ENCODE measurements at places on chromosomes 4 and X. TPM values are rescaled to one million over a fixed set of nuclear protein-coding genes. Genes with fewer than 3 reads are reported as not detected.

GRCh38 chr4:142725886-142726285 lies 120.2 kb downstream of the INPP4B start:
- H3K27me3 ChIP-seq: no peaks in the 10 kb centered on the region
- no peak overlapping the region for H3K4me3 ChIP-seq
- no peaks in the 10 kb centered on the region for H3K36me3 ChIP-seq
- no peak overlapping the region for H3K27ac ChIP-seq
- no peak for DNase-seq

- H3K27me3 ChIP-seq: no peaks in the 10 kb centered on the region
- no peak overlapping the region for H3K4me3 ChIP-seq
- no peak for DNase-seq
- H3K27ac ChIP-seq: no peak overlapping the region
Measured at GRCh38 chr4:18319431-18319830, 297.9 kb upstream of the LCORL start.

DNA sequence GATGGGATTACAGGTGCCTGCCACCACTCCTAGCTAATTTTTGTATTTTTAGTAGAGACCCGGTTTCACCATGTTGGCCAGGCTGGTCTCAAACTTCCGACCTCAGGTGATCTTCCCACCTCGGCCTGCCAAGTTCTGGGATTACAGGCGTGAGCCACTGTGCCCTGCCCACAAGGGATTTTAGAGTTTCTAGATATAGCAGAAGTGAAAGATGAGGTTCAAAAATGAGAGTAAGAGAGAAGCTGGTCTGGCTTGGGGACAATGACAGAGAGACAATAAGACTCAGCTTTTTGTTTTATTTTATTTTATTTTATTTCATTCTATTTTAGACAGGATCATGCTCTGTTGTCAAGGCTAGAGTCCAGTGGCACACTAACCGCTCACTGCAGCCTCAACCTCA lies 30.6 kb downstream of the TRIM61 start:
- H3K27me3 ChIP-seq: no peaks in the 10 kb centered on the region
- H3K27ac ChIP-seq: no peak overlapping the region
- no peaks in the 10 kb centered on the region for H3K4me1 ChIP-seq
- H3K4me3 ChIP-seq: no peak overlapping the region
- DNase-seq: no peak

DNA sequence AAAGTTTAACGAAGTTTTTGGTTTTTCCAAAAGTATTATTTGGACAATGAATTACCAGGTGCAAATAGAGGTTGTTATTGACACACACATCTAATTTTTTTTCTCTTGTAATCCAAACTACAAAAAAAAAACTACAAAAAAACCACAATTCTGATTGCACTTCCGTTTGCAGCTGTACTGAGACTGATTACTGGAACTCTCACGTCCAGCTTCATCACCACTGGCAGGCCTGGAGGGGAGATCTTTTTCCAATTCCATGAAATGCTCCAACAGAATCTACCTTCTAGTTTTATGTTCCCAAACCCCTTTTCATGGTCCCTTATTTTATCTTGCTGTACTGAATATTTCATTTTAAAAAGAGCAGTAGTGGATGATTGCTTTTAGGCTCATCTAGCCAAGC lies 1118.3 kb downstream of the C4orf33 start:
- no peak overlapping the region for H3K4me3 ChIP-seq
- no peaks in the 10 kb centered on the region for H3K36me3 ChIP-seq
- H3K27ac ChIP-seq: no peak overlapping the region
- no peaks in the 10 kb centered on the region for H3K4me1 ChIP-seq
- H3K27me3 ChIP-seq: no peaks in the 10 kb centered on the region

DNA sequence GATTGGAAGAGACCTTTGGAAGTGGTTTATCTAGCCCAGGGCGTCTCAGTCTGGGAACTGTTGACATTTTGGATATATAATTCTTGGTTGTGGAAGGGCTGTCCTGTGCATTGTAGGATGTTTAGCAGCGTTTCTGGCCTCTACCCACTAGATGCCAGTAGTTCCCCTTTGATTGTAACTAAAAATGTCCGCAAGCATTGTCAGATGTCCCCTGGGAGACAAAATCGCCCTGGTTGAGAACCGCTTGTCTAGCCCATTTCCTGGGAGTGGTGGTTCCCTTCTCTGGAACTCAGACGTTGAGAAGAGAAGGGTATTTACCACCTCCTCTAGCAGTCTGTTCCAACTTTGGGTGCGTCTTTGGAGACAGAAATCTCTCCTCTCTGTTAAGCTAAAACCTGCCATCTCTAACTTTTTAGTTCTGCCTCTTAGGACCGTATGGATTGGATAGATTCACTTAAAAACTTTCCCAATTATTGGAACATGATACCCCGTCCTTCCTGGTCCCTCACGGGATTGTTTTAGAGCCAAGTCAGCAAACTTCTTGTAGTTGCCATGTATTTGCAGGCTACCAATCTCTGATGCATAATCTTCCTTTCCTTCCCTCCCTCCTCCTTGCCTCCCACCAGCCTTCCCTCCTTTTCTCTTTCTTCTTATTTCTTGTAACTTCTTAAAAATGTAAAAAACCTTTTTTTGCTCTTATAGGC lies 13.9 kb downstream of the TMEM165 start:
- H3K27ac ChIP-seq: peak overlapping the region; percentile 30
- peaks cover 7% of the 10 kb centered on the region for H3K4me1 ChIP-seq
- H3K36me3 ChIP-seq: peaks cover 3% of the 10 kb centered on the region

DNA sequence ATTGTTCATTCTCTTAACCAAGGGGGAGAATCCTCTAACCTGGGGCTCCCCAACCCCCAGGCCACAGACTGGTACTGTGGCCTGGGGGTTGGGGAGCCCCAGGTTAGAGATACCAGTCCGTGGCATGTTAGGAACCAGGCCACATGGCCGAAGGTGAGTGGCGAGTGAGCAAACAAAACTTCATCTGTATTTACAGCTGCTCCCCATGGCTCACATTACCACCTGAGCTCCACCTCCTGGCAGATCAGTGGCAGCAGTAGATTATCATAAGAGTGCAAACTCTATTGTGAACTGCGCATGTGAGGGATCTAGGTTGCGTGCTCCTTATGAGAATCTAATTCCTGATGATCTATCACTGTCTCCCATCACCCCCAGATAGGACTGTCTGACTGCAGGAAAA lies 957.2 kb upstream of the PRKX start:
- H3K27me3 ChIP-seq: no peaks in the 10 kb centered on the region
- no peaks in the 10 kb centered on the region for H3K4me1 ChIP-seq
- no peak overlapping the region for H3K27ac ChIP-seq
- no peak for DNase-seq
- H3K4me3 ChIP-seq: no peak overlapping the region

- no peaks in the 10 kb centered on the region for H3K4me1 ChIP-seq
- H3K27ac ChIP-seq: no peak overlapping the region
- H3K36me3 ChIP-seq: no peaks in the 10 kb centered on the region
- H3K27me3 ChIP-seq: peaks cover 3% of the 10 kb centered on the region
- no peak overlapping the region for H3K4me3 ChIP-seq
Measured at GRCh38 chr4:151798678-151799416, 38.0 kb upstream of the GATB start.

DNA sequence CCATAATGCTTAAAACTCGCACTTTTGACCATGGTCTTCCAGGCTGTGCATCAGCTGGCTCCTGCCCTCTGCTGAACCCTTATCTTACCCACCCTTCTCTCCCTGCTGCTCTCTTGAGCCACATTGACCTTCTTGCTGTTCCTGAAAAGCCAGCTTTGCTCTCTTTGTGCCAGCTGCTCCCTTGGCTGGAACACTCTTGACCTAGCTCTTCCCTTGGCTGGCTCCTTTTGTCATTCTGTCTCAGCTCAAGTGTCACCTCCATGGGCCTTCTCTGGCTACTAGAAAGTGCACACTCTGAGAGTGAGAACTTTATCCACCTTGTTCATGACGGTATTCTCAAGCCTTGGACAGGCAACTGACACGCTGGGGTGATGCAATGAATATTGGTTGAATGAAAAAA lies 112.1 kb downstream of the MGST2 start:
- H3K27ac ChIP-seq: no peak overlapping the region
- no peaks in the 10 kb centered on the region for H3K4me1 ChIP-seq
- no peaks in the 10 kb centered on the region for H3K27me3 ChIP-seq
- no peaks in the 10 kb centered on the region for H3K36me3 ChIP-seq

GRCh38 chr4:52076731-52077130 lies 25.6 kb downstream of the SPATA18 start:
- H3K27ac ChIP-seq: no peak overlapping the region
- no peaks in the 10 kb centered on the region for H3K27me3 ChIP-seq
- H3K4me1 ChIP-seq: no peaks in the 10 kb centered on the region
- no peak overlapping the region for H3K4me3 ChIP-seq

- DNase-seq: no peak
- no peaks in the 10 kb centered on the region for H3K27me3 ChIP-seq
- H3K4me3 ChIP-seq: no peak overlapping the region
Measured at GRCh38 chrX:112694811-112695210, 15.1 kb upstream of the LHFPL1 start.

DNA sequence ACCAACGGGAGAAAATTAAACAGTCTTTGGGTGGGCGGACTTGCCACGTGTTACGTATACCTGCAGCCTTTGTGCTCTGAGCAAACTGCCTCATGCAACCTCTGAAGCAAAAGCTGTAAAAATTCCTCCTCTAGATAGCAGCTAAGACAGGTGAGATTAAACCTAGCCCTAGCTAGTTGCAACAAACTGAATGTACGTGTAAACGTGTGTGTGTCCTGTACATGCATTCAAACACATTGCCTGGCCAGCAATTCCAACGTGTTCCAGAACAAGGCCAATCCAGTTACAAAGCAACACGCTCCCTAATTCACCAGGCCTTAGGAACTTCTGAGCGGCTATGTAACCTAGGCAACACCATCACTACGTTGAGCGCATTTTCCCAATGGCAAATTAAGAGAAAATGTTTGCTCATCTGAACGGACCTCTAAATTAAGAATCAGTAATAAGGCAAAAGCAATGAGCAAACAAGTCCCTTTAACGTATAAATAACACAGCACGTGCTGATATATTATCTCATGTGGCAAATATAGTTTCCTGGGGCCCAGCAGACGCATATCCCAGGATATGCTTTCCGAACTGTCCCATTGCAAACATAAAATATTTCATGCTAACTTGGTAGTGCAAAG lies 792 bp downstream of the PPID start:
- H3K36me3 ChIP-seq: peaks cover 39% of the 10 kb centered on the region
- H3K27ac ChIP-seq: peak overlapping the region; percentile 80
- no peaks in the 10 kb centered on the region for H3K27me3 ChIP-seq
- peak; percentile 55 for DNase-seq

DNA sequence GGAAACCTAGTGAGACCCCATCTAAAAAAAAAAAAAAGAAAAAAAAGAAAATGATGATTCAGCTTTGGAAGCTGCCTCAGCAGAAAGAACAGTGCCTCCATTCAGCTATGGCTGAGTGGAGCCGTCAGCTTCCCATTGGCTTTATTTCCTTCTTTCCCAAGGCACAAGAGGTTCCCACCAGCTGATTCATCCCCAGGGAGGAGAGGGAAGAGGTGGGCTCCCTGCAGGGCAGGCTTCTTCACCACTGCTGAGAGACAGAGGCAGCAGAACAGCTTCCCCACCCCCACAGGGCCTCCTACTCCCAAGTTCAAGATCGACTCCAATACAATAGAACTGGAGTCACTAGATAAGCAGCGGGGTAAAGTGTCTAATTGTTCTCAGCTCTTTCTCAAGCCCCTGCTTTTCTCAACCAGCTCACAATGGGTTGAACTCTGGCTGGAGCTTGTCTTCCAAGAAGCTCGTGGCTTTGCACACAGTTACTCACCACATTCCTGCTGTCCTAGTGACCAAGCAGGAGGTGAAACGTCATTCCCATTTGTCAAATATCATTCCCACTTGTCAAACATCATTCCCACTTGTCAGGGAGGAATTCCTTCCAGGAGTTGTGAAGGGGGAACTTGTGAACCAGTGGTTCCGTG lies 47.8 kb downstream of the FHDC1 start:
- no peaks in the 10 kb centered on the region for H3K4me1 ChIP-seq
- peak; percentile 26 for DNase-seq
- H3K27me3 ChIP-seq: no peaks in the 10 kb centered on the region

- H3K4me3 ChIP-seq: no peak overlapping the region
- H3K27me3 ChIP-seq: no peaks in the 10 kb centered on the region
- no peaks in the 10 kb centered on the region for H3K36me3 ChIP-seq
- no peak for DNase-seq
Measured at GRCh38 chrX:40392599-40392998, 188.2 kb upstream of the ATP6AP2 start.

DNA sequence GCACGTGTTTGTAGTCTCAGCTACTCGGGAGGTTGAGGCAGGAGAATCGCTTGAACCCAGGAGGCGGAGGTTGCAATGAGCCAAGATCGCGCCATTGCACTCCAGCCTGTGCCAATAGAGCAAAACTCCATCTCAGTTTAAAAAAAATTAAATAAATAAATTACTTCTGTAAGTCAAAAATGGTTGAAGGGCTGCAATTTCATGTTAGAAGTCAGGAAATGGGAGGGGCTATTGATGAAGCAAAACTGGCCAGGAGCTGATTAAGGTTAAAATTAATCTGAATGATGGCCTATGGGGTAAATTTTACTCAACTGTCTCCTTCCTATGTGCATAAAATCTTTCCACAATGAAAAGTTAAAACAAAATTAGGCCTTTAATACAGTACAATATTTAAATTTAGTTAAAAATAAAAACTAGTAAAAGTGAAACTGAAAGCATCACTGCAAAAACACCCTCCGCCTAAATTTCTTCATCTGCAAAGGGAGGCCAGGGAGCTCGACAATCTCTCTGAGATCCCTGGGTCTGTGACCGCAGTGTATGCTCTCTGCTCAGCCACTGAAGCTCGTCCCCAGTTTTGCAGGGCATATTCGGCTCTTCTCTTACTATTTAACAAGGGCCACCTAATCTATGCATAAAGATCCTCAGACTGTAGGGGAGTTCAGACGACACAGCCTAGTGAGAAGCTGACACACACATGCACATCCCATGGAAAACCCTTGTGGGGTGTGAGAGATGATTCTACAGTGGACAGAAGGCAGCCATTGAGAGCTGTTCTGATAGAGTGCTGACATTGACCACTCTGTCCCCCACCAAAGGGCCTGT lies 57.2 kb downstream of the IRF2 start:
- peaks cover 23% of the 10 kb centered on the region for H3K36me3 ChIP-seq
- no peak for DNase-seq
- H3K4me1 ChIP-seq: peaks cover 21% of the 10 kb centered on the region
- peak overlapping the region; percentile 58 for H3K27ac ChIP-seq

The FAM3A gene
- 38.5 TPM for total RNA-seq

The CXCL6 gene
- 0.28 TPM for total RNA-seq

The UCP1 gene
- total RNA-seq: 0.22 TPM

The CHST7 gene
- total RNA-seq: 5.7 TPM

The UCHL1 gene
- 908 TPM for total RNA-seq

The MEPE gene
- not detected for total RNA-seq

The FAM236A gene
- not detected for total RNA-seq

The XPNPEP2 gene
- total RNA-seq: not detected

The TMPRSS11E gene
- total RNA-seq: not detected

The ADH1A gene
- not detected for total RNA-seq

The SSX4B gene
- total RNA-seq: not detected

Data from A673 (cell line).